ENCODE measurements at places on chromosomes 1 and 21.

DNA sequence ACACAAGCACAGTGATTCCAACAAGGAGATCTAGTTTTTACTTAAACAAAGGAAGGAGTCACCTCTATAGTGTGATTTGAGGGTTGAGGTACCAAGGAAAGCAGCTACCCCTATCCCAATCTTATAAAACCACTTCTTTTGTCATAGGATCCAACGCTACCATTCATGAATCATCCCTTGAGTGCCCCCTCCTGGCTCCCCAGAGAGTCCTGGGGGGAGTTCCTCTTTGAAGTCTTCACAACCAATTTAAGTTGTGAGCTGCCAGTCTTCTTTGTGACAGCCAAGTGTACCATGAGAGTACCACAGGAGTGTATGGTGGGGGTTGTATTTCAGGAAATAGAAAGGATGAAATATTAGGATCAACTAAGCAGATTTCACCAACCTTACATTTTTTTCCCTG is 39.1 kb upstream of the NHLH2 start:
- DNase-seq: no peak

- no peak for DNase-seq
Measured at GRCh38 chr1:99598738-99599411, 47.0 kb upstream of the PALMD start.

GRCh38 chr1:205667909-205668643 is 12.2 kb downstream of the SLC45A3 start:
- DNase-seq: no peak

GRCh38 chr1:244388961-244389360 is 62.7 kb downstream of the ADSS2 start:
- DNase-seq: no peak
